ENCODE measurements at places on chromosomes 1 and 21. TPM values are rescaled to one million over a fixed set of nuclear protein-coding genes. Genes with fewer than 3 reads are reported as not detected.

DNA sequence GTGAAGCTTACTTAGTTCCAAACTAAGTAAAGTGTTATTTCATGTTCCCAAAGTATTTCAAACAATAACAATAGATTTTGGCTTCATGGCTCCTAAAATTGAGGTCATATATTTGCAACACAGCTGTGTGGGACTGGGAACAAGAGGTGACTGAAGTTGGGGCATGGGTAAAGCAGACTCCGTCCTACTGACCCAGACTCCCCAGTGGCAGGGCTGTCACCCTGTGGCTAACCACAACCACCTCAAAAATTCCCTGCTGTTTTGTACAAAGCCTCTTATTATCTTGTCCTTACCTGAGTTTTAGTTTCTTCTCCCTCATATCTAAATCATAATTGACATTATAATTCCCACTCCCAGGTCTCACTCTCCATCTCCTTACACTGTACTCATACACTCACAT is 117.6 kb downstream of the PTGER3 start:
- DNase-seq, result no peak

DNA sequence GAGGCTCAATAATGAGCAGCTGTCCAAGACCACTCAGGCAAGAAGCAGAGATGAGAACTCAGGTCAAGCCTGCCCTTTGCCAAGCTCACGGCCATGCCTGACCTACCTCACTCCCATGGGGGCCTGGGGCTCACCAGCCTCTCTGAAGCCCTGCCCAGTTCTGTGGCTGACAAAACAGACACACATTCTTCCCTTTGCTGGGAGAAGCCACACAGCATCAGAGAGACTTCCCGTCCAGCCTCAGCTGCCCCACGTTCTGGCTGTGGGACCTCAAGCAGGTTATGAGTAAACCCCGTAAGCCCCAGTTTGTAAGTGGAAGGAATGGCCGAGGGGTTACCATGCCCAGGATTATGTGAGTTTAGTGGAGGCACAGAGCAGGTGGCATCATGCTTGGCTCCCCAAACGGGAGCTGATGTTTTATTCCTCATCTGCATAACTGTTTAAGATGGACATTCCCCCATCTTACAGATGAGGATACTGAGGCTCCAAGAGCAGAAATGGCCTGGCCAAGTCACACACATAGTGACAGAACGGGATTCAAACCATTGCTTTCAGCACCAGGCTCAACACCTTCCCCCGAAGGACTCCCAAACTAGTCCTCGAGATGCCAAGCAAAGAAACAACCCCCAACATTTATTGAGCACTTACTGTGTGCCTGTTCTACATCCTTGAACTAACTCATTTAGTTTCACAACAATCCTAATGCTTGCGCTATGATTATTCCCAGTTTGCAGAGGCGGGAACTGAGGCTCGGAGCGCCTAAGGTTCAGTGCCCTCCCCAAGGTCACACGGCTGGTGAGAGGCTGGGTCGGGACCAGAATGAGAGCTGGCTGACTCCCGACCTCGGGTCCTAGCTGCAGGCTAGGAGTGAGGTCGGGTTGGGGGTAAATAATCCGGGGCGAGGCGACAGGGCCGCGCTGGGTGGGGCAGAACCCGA is 49.1 kb upstream of the LAPTM5 start:
- no peak for DNase-seq

- DNase-seq, result no peak
Measured at GRCh38 chr1:162672622-162673260, 40.5 kb downstream of the DDR2 start.

The FAM177B gene
- not detected for total RNA-seq

DNA sequence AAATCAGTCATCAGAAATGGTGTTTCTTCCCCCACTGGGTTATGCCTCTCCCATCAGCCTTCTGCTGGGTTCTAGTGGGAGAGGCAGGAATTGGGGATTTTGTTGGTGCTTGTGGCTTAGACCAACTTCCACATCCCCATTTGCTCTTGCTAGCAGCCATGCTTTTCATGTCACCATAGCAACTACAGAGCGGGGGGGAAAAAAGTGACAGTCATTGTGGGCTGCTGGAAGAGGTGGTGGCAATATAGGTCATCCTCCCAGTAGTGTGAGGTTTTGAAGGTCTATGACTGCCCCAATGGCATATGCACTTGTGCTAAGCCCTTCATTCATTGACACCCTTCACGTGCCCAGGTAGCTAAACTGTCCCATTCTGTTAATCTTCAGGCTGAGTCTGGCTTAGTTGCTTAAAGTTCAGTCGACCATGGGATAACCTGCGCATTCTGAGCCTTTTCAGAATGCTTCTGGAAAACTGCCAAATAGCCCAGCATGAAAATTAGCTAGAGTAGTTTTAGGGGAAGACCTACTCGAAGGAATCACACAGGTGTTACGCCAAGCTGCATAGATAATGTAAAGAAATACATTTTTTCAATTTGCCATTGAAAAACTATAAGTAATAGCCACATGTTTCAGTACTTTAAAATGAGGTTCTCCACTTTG is 53.7 kb upstream of the ZNF326 start:
- DNase-seq, result no peak

GRCh38 chr1:94514095-94514727 is 27.3 kb downstream of the F3 start:
- no peak for DNase-seq

DNA sequence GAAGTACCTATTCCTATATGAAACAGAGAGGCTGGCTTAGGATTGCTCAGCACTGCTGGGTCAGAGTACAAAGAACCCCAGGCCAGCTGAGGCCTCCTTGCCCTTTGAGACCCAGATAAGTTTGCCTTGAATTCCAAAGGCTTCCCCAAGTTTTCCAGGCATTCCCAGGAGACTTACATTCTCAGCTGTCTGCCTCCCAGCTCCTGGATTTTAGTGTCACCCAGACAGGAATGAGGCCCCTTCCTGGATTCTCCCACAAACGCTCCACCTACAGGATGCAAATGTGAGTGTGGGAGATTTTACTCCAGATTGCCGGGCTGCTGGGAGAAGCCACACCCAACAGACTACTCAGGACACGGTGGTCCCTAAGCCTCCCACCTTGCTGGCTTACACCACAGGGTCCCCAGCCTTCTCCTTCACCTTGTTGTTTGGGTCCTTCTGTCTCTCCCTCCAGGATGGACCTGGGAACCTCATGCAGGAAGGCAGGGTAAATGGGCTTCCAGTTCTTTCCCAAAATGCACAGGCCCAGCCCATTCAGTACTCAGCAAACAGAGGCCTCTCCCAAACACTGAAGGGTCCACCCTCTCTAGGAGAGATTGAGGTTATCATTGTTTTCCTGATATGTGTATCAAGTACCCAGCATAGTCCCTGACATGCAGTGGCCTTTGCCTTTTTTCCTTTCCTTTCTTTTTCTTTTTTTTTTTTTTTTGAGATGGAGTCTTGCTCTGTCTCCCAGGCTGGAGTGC is 10.6 kb downstream of the RHBG start:
- no peak for DNase-seq

GRCh38 chr1:68481041-68481440 is 15.8 kb downstream of the DEPDC1 start:
- DNase-seq, result no peak

The AMY1A gene
- not detected for total RNA-seq

The CASZ1 gene
- 82.0 TPM for total RNA-seq

The BNIPL gene
- 0.32 TPM for total RNA-seq

GRCh38 chr1:37824001-37824400 is 16.0 kb upstream of the YRDC start:
- DNase-seq, result no peak

DNA sequence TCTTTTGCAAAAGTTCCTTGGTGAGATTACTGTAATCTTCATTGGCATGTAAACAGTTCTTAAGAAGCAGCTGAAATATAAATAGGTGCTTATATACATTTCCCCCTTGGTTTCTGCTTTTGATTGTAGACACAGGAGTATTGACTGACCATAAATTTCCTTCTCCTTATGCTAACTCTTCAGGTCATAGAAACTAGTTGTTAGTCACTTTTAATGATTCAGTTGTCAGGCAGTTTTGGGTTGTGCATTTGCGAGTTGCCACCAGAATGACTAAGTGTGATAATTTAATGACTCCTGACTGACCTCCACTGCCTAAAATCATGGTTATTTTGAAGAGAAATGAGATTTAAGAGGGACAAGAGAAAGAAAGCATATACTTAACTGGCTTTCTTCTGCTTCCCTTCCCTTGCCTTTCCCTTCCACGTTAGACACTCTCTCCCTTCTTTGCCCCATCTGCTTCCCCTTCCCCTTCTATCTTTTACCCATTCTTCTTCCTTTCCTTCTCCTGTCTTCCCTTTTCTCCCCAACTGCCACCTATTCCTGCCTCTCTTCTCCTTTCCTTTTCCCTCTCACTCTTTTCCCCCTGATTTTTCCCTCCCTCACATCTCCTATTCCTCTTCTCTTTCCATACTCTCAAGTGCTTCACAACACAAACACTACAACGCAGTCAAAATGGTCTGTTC is 12.3 kb downstream of the ZMPSTE24 start:
- no peak for DNase-seq

GRCh38 chr1:76622774-76623528 is 244.3 kb upstream of the ST6GALNAC5 start:
- no peak for DNase-seq

- no peak for DNase-seq
Measured at GRCh38 chr1:89484092-89485038, 40.3 kb upstream of the LRRC8B start.

DNA sequence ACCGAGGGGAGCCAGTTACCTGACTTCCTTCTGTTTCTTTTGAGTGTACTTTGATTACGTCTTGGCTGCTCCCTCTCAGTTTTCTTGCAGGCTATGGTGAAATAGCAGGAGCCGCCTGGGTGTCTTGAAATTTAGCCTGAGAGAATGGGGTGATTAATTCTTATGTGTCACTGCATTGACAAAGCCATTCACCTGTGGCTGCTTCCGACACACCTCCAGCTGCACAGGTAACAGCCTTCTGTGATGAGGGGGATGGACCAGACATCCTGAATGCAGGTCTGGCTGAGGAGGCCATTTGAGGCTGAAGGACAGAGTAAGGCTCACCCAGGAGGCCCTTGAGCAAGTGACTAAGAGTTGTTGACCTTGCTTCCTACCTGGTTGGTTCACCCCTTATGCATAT is 16.5 kb downstream of the CACNA1E start:
- no peak for DNase-seq

DNA sequence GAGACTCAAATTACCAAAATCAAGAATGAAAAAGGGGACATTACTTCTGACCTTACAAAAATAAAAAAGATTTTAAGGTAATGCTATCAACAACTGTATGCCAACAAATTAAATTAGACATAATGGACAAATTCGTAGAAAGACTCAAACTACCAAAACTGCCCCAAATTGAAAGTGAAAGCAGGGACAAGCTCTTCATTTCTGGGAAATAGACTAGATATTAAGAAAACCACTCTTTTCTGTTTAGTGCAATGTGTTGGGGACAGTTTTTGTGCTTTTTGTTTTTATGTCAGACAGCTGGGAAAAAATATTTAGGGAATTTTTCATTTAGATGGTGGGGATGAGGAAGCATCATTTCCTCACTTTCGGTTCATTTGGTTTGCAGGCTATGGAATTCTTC is 4.9 kb upstream of the GBP1 start:
- no peak for DNase-seq

DNA sequence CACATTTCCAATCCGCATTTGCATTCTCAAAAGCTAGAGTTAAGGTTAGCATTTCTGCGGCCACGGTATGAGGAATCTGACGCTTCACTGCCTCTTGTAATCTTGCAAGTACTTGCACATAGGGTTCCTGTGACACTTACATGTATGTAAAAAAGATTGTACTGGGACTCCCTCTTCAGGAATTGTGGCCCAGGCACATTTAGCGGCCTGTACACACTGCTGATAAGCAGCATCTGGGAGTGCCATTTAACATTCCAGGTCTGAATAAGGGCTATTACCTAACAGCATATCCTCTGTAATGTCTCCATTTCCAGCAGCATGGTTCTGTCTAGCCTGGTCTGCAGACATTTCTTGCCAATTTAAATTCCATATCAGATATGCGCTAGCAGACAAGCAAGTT is 75.7 kb downstream of the AXDND1 start:
- no peak for DNase-seq

The SLAMF6 gene
- 0.13 TPM for total RNA-seq
